ENCODE measurements at places on chromosomes 3 and 15. TPM values are rescaled to one million over a fixed set of nuclear protein-coding genes. Genes with fewer than 3 reads are reported as not detected.

DNA sequence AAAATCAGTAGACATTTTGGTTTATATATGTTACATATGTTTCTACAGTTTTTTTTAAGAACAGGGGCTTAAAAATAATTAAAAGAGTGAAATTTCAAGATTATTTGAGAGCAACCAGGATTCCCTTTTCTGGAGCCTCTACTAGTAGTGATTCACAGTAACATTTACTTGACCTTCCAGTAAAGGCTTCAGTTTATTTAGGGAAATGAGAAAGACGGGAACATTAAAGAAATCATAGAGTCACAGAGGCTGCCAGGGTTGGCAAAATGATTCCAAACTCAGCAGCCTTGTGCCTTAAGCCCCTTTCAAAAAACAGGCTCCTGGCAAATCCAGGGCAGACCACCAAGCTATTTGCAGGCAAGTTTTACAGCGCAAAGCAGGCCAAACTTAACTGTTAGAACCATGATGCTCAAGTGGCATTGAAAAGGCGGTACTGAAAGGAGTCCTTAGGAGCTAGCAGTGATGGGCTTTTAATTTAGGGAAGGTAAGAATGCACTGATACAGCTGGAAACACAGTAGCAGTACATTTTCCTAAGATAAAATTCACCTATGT, 201.1 kb upstream of the ADAMTS9 start:
- DNase-seq = no peak

DNA sequence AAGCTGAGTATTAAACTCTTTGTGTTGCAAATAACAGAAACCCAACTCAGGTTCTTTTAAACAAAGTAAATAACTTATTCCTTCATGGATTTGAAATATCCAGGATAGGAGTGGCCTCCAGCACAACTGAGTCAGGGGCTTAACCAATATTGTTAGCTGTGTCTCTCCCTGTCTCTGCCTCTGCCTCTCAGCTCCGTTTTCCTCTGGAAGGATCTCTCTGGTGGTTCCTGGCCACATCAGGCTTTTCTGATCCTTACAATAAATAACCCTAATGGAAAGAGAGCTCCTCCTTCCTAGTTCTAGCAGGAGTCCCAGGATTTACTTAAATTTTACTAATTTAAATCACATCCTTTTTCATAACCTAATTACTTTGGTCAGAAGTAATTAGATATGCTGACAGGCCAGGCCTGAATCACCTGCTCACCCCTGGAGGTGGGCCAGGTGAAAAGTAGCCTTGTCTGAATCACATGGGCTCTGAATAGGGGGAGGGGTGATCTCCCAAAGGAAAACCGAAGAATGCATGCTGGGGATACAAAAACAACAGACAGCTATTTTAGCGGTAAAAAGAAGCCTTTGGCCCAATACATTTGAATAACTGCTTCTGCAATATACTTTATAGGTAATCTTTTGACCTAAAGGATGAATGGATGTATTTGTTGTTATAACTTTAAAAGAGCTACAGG, 75.4 kb downstream of the REC114 start:
- DNase-seq = no peak

- DNase-seq = no peak
Measured at GRCh38 chr3:74897006-74897405, 282.5 kb upstream of the CNTN3 start.

- no peak for DNase-seq
Measured at GRCh38 chr3:47849699-47850563, 47.0 kb downstream of the DHX30 start.

- no peak for DNase-seq
Measured at GRCh38 chr3:162334537-162334936, 837.9 kb downstream of the OTOL1 start.

DNA sequence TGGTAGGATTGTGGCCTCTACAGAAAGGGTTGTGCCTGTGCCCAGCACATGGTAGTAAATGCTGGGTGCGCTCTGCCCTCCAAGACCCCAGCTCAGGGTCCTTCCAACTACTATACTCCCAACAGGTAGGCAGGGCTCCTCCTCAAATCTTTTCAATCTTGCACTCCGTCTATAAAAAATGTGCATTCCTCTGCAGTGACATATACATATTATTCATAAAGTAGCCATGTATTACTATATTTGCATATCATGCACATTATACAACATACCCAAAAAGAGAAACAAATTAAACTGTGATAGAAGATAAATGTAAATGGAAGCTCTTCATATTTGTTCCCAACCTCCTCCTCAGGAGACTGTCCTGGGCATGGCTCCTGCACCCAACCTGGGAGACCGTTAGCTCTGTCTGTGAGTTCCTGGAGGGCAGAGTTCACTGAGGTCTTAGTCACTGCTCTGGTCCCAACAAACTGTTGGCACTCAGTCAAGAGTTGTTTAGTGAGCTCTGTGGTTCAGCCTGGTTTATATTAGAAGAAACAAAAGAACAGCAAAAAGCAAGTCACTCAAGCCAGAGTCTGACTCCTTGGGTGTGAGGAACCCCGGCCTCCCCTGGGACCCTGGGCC, 47.7 kb upstream of the GRIP2 start:
- DNase-seq = no peak

DNA sequence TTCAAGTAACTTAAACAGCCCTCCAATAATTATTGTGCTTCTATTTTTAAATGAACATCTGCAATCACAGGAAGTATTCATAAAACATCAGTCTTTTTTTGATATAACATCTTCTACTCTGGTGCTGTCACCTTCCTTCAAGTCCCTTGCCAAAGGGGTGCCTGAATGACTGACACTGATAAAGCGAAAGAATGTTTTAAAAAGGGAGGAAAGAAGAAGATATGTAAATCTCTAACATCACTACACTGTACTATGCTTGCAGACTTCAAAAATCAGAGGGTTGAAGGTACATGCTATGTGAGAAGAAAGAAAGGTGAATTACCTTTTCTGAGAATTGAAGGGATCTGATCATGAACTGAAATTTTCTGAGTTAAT, 253.7 kb downstream of the ZPLD1 start:
- no peak for DNase-seq

DNA sequence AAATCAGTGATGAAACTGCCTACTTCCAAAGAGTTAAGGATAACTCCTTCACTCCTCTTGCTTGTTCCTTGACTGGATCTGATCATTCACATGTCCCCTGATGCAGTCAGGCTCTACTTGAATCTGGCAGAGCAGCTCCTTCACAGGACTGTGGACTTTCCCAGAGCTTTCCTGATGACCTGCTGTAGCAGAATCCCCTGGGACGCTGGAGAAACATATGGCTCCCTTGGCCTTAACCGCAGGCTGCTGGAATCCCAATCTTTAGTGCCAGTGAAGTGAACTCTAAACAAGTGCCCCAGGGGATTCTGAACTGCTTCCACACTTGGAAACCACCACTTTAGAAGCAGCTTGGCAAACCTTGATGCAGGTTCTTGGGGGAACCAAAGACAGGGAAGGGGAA, 217.8 kb downstream of the CHST2 start:
- no peak for DNase-seq

The IL5RA gene
- not detected for total RNA-seq

The UACA gene
- total RNA-seq = 156 TPM

The SERPINI2 gene
- not detected for total RNA-seq

The ZNF280D gene
- total RNA-seq = 60.6 TPM

The GOLGA6A gene
- total RNA-seq = not detected

The COL7A1 gene
- total RNA-seq = 3.1 TPM
